ENCODE measurements at places on chromosomes 3 and 15. TPM values are rescaled to one million over a fixed set of nuclear protein-coding genes. Genes with fewer than 3 reads are reported as not detected.

Gene SLC24A5
- not detected for total RNA-seq

Gene CSPG4
- under 0.01 TPM for total RNA-seq

Gene LCMT2
- 6.1 TPM for total RNA-seq

Gene WNT7A
- not detected for total RNA-seq

Gene NKTR
- 42.7 TPM for total RNA-seq

Gene OXSR1
- 24.7 TPM for total RNA-seq

Gene OXTR
- 1.3 TPM for total RNA-seq

Gene ADAMTS7
- total RNA-seq: 8.1 TPM

Gene P2RY13
- total RNA-seq: not detected

Gene SLC28A1
- under 0.01 TPM for total RNA-seq

Gene LMAN1L
- not detected for total RNA-seq

Gene LSMEM2
- total RNA-seq: not detected

Gene ILDR1
- total RNA-seq: not detected

Gene MIX23
- total RNA-seq: 25.9 TPM

GRCh38 chr3:132509096-132509495 is 88.0 kb upstream of the ACKR4 start:
- DNase-seq: no peak

- no peak for DNase-seq
Observed at GRCh38 chr15:96448923-96449322, 118.4 kb downstream of the NR2F2 start.

- DNase-seq: no peak
Observed at GRCh38 chr15:62552444-62552843, 387.4 kb upstream of the C2CD4B start.

DNA sequence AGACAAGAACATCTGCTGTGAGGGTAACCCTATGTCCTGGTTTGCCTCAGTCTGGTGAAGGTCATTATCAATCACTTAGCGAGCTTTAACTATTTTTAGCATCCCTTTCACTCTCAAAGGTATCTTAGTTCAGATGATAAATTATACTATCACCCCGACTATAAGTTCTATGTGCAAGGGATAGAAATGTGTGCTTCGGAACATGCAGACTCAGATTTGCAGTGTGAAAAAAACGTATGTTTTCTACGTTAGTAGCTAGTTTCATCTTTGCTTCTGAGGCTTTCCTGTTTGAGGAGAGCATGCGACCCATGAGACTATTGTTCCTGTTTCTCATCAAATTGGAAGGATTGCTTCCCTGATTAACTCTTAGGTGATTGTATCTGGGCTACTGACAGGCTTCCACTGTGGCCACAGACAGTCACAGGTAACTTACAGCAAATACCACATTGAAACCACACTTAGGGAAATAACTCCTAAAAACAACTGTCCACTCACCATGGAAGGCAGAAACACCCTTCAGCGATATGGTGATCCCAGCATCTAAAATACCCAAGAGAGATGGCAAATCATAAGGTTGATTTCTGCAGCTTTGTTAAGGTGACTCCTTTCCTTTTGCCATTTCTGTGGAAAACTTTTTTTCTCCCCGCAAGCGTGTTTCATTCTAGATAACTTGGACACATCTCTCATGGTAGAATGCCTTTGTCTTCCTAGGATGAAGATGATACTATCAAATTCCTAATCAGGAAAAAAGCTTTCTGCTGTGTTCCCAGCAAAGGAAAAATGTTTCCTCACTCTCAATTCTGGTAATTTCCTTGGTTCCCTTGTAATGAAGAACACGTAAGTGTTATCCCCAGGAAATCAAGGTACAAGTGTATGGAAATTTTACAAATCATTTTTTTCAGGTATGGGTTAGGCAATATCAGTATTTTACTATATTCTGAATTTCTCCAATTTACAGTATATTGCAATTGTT is 5.2 kb downstream of the GCSAM start:
- DNase-seq: no peak

- no peak for DNase-seq
Observed at GRCh38 chr3:66029443-66029842, 9.3 kb downstream of the MAGI1 start.

GRCh38 chr3:72630969-72631344 is 217.3 kb downstream of the SHQ1 start:
- no peak for DNase-seq

- DNase-seq: no peak
Observed at GRCh38 chr3:126097801-126098200, 13.9 kb upstream of the SLC41A3 start.

GRCh38 chr3:116166121-116166520 is 279.2 kb downstream of the LSAMP start:
- DNase-seq: no peak

DNA sequence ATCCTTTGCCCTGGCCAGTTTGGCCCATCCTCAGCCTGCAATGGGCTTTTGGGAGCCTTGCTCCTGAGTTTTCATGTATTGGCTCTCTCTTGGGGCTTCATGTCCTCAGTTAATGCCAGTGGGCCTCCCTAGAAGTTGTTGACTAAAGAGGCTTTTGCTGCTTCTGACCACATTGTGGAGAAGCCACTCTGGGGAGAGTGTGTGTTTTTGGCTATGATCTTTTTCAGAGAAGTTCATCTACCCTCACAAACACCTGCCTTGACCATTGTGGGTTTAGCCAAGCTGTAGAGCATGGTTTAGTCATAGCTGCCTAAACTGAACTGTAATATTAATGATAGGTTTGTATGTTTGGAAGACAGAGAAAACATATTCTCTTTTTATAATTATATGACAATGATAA is 6.0 kb downstream of the MRAS start:
- no peak for DNase-seq

DNA sequence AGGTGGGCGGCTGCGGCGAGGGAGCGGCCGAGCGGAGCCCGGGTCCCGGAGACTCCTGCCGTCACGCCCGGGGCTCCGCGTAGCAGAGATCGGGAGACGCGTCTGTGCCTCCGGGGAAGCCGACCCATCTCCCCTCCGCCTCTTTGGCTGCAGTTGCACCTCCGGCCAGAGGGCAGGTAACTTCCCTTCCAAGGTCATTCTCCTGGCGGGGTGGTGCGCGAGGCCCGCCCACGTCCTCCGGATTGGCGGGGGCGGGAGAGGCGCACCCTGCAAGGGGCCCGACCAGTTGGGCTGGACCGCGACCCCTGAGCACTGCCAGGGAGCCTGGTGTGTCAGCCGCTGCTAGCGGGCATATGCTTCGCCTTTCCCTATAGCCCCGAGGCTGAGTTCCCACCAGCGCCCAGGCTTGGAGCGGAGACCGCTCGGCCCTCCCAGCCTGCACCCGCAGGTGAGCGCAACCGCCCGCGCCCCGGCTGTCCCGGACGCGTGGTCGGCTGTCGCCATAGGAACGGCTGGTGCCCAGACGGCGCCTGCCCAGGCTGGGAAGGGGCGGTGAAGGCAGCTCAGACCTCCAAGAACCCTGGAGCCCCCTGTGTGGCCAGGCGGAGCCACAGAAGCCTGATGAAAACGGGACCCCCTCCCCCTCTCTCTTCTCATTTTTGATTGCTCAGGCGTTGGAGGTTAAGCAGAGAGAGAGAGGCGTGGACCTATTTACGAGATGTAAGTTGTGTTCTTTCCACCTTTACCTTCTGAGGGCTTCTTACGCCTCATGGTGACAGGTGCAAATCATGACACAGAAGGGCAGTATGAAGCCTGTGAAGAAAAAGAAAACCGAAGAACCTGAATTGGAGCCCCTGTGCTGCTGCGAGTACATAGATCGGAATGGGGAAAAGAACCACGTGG is 453 bp downstream of the ZDHHC23 start:
- peak; percentile 7 for DNase-seq

DNA sequence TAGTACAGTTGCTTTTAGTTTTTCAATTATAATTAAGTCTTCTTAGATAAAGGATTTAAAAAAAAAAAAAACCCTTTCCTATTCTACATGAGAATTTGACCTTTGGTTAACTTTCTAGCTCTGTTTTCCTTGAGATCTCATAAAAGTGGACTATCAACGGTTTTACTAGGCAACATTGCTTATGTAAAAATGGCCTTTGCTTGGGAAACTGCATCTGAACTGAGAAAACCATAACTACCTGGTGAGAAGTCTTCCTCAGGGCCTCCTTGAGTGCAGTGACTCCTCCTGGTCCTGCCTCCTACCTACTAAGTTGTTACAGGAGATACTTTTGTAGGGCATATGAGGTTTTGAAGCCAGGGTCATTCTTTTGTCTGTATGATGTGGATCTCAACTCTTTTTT is 42.1 kb upstream of the ACVR2B start:
- no peak for DNase-seq

GRCh38 chr3:194476784-194477183 is 10.0 kb downstream of the ATP13A3 start:
- no peak for DNase-seq

GRCh38 chr3:40690749-40691451 is 166.1 kb downstream of the ZNF621 start:
- peak; percentile 9 for DNase-seq

GRCh38 chr3:100766069-100766468 is 56.8 kb downstream of the TFG start:
- no peak for DNase-seq

GRCh38 chr3:121750087-121750415 is 510 bp upstream of the GOLGB1 start:
- DNase-seq: peak; percentile 2

- no peak for DNase-seq
Observed at GRCh38 chr15:85583923-85584390, 203.6 kb downstream of the AKAP13 start.

GRCh38 chr3:19526071-19526470 is 377.8 kb downstream of the KCNH8 start:
- DNase-seq: no peak

GRCh38 chr15:96327155-96327741 is 3.3 kb upstream of the NR2F2 start:
- peak; percentile 81 for DNase-seq

GRCh38 chr3:187678726-187679268 is 8.6 kb upstream of the SST start:
- DNase-seq: peak; percentile 28

DNA sequence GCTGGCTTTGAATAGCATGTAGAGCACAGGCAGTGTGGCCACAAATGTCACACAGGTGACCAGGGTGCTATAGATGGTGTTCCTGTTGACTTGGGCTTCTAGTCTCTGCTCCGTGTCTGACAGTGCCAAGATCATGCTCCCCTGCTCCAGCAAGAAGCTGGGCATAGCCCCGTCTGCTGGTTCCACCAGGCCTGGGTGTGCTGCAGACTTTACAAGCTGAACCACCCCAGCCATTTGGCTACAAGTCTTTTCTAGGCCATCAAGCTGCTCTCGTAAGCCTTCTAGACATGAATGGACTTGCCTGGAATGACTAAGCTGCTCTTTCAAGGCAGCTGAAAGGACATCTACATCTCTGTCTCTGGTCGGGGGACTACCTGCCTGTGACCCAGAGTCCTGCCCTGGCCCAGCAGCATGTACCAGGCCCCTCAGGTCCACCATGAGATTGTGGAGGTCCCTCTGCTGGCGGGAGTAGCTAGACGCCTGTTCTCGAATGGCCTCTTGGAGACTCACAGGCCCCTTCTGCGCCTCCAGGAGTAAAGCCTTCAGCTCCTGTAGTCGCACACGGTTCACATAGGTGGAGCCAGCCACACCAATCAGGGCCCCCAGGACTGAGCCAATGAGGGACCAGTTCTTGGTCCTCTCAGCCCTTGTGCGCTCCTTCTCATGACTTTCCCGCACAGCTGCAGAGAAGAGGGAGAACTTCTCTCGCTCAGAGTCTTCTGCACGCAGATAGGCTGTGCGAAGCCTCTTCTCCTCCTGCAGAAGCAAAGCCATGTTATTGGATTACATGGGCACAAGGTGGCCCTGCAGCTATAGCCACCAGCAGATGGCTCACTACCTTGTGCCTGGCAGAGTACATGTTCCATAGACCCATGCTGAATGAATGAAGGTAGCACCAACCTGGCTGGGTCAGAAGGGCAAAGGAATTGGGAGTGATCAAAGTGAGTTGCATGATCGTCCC is 2.8 kb upstream of the PLXNB1 start:
- DNase-seq: peak; percentile 26

DNA sequence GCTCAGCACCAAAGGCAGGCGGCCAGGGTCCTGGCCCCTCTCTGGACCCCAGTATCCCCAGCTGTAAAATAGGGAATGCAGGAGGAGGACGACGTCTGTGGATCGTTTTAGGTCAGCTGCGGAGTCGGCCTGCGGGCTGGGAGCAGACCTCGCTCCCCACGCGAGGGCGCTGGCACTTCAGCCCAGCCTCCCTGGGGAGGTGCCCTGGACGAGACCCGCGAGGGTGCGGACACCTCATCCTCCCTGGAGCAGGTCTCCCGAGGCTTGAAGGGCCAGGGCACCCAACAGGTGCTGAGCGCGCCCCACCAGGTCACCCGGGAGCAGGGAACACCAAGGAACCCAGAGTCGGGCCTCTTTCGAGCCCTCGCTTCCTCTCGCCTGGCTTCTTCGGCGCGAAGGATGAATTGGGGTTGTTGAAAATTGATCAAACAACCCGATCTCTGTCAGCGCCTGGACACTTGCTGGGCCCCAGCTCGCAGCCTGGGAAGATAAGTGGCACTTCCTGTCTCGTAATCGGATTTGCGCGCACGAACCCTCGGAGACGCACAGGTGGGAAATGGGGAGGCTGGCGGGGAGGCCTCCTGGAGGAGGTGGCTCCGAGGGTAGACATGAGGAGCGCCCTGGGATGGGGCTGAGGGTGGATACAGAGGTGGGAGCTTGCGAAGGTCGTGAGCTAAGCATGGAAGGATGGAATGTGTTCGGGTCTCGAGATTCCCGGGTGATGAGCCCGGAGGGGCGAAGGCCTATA is 588 bp upstream of the VIPR1 start:
- no peak for DNase-seq

- DNase-seq: no peak
Observed at GRCh38 chr15:78291698-78292097, 7.7 kb downstream of the SKIC8 start.

- no peak for DNase-seq
Observed at GRCh38 chr3:24507776-24508422, 13.2 kb upstream of the THRB start.

GRCh38 chr3:133606902-133607301 is 33.4 kb downstream of the CDV3 start:
- no peak for DNase-seq

GRCh38 chr15:77013776-77014131 is 18.8 kb downstream of the PSTPIP1 start:
- no peak for DNase-seq

DNA sequence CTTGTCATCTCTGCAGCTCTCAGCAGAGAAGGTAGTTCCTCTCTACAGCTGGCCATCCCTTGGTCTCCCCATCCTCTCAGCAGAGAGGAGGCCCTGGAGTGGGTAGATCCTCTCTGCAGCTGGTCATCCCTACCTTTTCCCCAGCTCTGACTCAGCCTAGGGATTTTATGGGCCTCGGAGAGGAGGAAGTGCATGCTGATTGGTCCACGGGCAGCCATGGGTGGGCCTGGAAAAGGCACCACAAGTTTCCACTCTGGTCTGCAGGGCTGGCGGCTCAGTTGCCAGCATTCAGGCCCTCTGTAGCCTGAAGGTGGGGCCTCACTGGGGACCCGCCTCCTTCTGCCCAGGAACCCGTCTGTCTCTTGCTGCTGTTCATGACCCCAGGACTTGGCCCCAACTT is 36.9 kb downstream of the NR1D2 start:
- peak; percentile 11 for DNase-seq

GRCh38 chr3:27696906-27697305 is 25.2 kb downstream of the EOMES start:
- DNase-seq: no peak

- no peak for DNase-seq
Observed at GRCh38 chr3:94234177-94234788, 171.4 kb downstream of the NSUN3 start.

Data from dermis microvascular lymphatic vessel endothelial cell (primary cell).